ENCODE measurements at places on chromosomes 5 and 9.

DNA sequence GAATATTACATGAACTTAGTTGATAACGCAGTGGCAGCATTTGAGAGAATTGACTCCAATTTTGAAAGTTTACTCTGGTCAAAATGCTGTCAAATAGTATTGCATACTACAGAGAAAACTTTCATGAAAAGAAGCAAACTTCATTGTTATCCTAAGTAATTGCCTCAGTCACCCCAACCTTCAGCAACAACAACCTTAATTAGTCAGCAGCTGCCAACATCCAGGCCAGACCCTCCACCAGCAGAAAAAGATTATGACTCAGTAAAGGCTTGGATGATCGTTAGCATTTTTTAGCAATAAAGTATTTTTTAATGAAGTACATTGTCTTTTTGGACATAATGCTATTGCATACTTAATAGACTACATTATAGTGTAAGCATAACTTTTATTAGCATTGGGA, 40.8 kb upstream of the SPDL1 start:
- no peak for DNase-seq

GRCh38 chr5:40171971-40172370, 507.7 kb upstream of the PTGER4 start:
- no peak for DNase-seq

DNA sequence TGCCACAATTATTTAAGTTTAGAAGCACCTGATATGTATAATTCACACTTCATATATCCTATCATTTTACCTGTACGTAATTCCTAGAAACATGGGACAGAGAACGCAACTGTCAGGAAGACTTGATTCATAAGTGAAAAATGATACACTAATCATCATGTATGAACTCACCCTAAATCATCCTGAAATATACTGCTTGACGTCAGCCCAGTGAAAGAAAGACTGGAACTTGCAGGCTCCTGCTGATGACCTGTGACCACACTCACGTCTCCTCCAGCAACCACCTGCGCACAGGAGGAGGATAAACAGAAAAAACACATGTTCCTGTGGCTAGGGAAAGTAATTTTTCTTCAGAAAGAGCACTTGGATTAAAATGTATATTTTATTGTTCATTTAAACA, 169.7 kb downstream of the MPDZ start:
- no peak for DNase-seq

GRCh38 chr9:69667306-69667705, 4.9 kb downstream of the APBA1 start:
- no peak for DNase-seq
